ENCODE measurements at places on chromosomes 4 and X.

- no peak for DNase-seq
These were observed 158.4 kb downstream of the RAB28 start for GRCh38 chr4:13325744-13326143.

DNA sequence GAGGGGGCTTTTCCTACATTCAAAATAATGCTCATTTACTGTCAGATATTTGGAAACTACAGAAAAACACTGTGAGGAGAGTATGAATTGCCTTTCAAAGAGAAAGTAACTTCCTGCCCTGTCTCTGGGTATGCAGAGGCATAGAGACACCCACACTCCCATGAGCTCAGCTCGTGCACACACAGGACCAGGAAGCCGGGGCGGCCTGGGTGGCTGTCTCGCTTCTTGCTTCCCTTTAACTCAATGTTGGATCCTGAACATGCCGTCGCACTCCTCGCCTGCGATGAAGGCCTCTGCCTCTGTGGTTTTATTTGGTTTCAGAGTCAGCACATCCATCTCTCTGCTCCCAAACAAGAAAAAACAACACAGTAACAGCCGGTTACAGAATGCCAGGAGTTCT lies 40.1 kb upstream of the GPR78 start:
- DNase-seq: no peak

DNA sequence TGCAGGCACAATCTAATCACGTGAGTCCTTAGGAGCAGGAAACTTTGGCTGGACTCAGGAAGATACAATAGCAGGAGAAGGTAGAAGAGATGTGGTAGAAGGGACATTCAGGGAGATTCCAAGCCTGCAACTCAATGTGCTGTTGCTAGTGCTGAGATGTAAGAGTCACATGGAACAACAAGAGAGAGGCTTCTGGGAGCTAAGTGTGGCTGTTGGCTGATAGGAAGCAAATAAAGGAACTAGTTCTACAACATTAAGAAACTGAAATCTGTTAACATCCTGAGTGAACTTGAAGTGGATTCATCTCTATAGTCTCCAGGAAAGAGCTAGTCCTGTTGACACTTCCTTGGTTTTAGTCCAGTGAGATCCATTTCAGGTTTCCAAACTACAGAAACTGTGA lies 1207.4 kb downstream of the ADGRL3 start:
- no peak for DNase-seq

GRCh38 chrX:12824944-12825343 lies 33.7 kb downstream of the PRPS2 start:
- DNase-seq: no peak

- no peak for DNase-seq
These were observed 7.6 kb downstream of the SPIN3 start for GRCh38 chrX:56987741-56988140.

GRCh38 chrX:148500423-148501385 lies at the start of gene AFF2:
Gene AFF2 (plus strand): TSS chrX:148500617. CDS start chrX:148501098, 481 bp downstream.
- DNase-seq: peak; percentile 33

GRCh38 chrX:29659911-29660310 lies 555.5 kb upstream of the MAGEB2 start:
- DNase-seq: no peak

DNA sequence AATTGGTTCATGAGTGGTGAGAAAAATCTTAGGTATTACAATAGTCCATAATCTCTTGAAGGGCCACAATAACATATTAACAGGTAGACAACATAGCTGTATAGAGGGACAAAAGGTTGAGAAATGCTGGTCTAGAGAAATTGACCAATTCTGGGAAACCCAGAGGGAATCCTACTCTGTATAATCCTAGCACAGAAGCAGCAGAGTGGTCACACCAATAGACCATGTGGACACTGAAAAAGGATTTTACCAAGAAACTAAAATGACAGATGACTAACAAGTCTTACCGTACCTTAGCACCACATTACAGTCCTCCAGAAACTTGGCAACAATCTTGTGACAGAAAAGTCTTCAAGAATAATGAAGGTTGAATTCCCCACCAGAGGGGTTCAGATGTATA lies 169.1 kb upstream of the PCDH18 start:
- no peak for DNase-seq

GRCh38 chr4:38715050-38715449 lies 51.1 kb downstream of the KLF3 start:
- no peak for DNase-seq

DNA sequence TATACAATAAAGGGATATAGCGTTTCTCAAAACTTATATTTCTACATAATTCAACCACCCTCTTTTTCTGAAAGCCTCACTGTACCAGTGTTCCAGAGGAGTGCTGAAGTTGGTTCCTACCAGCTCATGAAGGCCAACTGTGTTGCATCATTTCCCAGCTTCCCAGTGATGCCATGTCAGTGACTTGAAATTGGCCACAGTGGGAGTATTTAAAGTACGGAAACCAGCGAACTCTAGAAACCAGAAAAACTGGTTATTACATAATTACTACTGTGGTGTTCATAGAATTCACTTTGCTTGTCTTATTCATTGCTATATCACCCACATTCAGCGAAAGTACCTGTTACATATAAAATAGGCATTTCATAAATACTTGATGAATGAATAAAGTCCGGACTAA lies 135.4 kb downstream of the GC start:
- no peak for DNase-seq

DNA sequence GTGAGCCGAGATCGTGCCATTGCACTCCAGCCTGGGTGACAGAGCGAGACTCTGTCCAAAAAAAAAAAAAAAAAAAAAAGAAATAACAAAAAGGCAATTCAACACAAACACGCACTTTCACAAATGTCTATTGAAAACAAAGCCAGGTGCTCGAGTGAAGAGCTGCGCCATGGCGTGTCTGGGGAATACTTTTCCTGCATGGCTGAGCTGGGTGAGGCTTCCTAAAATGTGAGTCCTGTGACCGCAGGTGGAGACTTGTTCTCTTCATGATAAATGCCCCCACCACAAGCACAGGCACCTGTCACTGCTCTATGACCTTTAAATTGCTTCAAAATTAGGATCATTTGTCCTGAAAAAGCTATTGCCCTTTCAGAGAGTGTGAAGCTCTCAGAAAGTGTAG lies 4.0 kb upstream of the ABLIM2 start:
- no peak for DNase-seq

- no peak for DNase-seq
These were observed 23.3 kb downstream of the NKX3-2 start for GRCh38 chr4:13521047-13521446.

DNA sequence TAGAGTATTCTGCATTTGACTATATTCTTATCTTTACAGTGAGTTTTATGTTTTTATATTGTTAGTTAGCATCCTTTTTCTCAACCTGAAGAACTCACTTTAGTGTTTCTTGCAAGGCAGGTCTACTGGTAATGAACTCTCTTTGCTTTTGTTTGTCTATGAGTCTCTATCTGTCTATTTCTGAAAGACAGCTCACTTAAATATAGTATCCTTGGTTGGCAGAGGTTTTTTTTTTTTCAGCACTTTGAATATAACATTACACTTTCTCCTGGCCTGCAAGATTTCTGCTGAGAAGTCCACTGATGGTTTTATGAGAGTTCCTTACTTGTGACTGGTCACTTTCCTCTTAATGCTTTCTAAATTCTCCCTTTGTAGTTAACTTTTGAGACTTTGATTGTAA lies 32.8 kb upstream of the C4orf54 start:
- no peak for DNase-seq

DNA sequence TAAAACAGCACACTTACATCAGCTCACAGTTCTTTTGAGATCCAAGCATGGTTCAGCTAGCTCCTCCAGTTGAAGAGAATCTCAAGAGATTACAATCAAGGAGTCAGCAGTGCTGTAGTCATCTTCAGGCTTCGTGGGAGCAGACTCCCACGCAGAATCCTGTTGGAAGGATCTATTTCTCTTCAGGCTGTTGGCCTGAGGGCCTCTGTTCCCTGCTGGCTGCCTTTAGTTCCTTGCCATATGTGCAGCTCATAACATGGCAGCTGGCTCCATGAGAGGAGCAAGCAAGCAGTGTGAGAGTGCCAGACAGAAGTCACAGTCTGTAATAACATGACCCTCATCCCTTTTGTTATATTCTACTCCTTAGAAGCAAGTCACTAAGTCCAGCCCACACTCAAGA lies 168.6 kb downstream of the COX18 start:
- no peak for DNase-seq

- no peak for DNase-seq
These were observed 37.9 kb upstream of the HMX1 start for GRCh38 chr4:8909548-8909947.

GRCh38 chr4:5992171-5992827 lies 25.9 kb downstream of the C4orf50 start:
- no peak for DNase-seq

GRCh38 chrX:70456256-70456655 lies 11.6 kb downstream of the DLG3 start:
- DNase-seq: no peak

GRCh38 chrX:75522565-75523431 lies at the start of gene ZDHHC15:
Gene ZDHHC15 (minus strand): TSS chrX:75523037. CDS start chrX:75523024, 13 bp downstream.
- peak; percentile 66 for DNase-seq

DNA sequence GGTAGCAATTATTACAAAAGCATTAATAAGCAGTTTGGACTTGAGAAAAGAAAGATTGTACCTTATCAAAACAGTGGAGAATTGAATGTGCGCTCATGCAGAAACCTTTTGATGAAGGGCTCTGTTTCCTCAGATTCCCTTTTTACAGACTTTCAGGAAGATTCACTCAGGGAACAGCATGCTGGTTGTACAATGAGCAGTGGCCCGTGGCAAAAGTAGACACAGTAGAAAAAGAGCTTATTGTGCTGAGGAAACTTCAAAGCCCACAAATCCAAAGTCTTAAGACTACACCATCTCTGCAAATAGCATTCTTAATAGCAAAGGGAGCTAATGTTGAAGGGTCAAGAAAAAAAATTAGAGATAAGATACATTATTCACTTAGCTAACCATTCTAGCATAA lies 858.9 kb downstream of the PDHA2 start:
- no peak for DNase-seq

- no peak for DNase-seq
These were observed 605.2 kb upstream of the EPHA5 start for GRCh38 chr4:66275411-66276038.

DNA sequence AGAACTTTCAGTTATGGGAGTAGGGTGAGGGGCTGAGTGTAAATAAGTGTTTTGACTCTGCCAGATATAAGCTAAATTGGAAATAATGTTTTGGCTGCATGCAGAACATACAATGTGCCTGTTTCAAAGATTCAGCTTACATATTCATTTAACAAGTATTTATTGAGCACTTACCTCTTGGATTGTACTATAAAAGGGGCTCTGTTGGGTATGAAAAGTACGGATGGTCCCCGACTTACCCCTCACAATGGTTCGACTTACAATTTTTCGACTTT lies 799 bp upstream of the AIFM1 start:
- DNase-seq: no peak

DNA sequence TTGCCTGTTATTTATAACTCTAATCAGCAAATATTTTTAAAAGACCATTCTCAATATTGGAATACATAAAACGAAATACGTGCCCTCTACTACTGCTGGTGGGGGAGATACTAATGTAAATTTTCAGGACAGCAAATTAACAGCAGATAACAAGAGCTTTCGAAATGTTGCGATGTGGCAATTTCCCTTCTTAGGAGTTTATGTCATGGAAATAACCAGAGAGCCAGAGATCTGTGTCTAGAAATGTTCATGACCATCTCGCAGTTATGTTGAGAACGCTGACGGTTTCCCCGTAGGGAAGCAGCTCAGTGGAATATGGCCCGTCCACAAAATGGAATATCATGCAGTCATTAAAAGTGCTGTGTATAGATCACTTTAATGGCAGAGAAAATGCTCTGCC lies 238.4 kb upstream of the PSAPL1 start:
- DNase-seq: no peak

- no peak for DNase-seq
These were observed 77.9 kb downstream of the LRRC66 start for GRCh38 chr4:51942108-51942832.

DNA sequence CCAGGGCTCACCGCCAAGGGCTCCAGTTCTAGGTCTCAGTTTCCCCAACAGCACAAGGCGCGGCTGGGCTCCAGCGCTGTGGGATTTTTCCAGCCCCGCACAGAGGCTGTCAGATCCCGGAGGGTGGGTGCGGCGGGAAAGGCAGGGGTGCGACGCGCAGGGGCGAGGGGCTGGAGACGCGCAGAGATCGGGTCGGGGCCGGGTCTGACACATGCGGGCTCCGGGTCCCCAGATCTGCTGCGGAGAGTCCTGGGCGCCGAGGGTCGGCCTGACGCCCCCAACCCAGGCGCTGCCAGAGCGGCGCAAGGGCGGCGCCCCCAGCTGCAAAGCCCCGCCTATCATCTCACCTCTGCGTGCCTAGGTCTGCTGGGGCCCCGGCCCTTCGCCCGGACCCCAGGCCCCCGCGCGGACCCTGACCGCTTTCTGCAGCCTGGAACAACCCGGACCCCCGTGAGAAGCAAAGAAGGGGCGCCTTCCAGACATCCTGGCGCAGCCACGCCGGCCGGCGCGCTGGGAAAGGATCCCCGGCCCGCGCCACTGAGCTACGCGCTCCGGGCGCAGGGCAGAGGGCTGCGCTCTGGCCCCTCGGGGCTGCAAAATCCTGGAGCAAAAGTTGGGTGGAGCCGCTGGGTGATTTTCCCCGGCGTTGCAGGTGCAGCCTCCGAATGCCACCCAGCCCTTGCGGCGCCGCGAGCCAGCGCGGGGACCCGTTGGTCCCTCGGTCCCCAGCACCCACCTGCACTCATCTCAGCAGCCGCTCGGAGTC lies 486 bp downstream of the ABLIM2 start:
- no peak for DNase-seq

All from cerebellar cortex (tissue), 1 donor.